ENCODE measurements at places on chromosomes 13 and 19.

- DNase-seq = no peak
These were observed 4.9 kb upstream of the PDE4C start for GRCh38 chr19:18230941-18231734.

DNA sequence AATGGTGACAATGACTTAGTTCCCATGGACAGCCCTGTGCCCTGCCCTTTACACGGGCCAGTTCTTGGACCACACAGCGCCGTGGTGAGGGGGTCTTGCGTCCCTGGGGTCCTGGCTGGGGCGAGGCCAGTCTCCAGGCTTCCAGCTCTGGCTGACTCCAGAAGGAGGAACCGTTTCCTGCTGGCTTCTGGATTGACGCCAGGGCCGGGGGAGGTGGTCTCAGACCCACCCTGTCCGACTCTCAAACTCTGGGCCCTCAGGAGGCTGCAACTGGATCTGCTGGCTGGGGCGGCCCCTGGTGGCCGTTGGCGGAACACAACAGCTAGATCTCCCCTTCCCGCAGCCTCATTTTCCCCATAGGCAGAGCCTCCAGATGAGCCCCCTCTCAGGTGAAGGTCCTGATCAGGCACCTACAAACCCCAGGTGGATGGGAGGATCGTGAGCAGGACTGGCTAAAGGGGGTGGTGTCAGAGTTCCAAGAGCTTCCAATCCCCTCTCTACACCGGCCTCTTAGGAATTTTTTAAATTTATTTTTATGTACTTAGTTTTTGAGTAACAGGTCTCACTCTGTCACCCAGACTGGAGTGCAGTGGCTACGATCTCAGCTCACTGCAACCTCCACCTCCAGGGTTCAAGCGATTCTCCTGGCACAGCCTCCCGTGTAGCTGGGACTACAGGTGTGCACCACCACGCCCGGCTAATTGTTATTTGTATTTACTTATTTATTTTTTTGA is 8.0 kb downstream of the CCDC194 start:
- no peak for DNase-seq

DNA sequence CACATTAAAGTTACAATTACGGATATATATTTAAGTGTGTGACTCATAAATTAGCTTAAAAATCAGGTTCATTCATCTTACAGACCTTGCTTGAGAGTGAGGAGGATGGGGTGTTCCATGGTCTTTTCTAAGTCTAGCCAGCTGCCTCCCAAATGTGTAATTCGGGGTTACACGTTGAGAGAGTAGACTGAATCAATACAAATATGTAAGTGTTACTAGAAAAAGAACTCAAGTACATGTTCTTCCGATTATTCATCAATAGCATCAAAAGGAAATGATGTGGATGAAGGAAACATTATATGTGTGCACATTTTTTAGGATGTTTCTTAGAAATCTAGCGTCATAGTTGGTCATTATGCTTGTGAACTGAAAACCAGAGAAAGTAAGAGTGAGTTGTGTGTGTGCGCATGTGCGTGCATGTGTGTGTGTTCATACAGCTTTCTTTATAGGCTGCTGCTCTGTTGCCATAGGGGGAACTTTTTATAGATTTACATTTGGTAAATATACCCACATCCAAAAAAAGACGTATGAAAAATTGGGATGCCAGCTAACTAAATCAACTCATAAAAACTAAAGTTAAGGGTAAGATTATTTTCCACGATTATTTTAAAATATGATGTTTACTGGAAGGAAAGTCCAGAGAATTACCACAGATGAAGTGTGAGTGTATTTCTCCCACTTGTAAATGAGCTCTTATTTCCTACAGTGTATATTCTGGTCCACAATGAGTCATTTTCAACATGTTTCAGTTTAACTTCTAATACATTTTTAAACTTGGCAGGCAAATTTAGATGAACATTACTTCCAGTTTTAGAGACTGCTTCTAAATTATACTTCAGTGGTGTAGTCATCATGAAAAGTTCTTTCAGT is 82.4 kb downstream of the PIBF1 start:
- DNase-seq = no peak

DNA sequence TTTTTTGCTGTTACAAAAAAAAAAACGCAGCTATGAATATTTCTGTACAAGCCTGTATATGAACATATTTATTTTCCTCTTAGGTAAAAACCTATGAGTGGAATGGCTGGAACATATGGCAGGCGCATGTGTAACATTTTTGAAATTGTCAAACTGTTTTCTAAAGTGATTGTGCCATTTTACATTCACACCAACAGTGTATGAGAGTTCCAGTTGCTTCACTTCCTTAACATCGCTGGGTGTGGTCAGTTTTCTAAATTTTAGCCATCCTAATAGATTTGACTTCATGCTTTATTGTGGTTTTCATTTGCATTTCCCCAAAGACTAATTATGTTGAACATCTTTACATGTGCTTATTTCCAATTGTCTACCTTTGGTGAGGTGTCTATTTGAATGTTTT is 306.8 kb downstream of the KCNRG start:
- DNase-seq = no peak

DNA sequence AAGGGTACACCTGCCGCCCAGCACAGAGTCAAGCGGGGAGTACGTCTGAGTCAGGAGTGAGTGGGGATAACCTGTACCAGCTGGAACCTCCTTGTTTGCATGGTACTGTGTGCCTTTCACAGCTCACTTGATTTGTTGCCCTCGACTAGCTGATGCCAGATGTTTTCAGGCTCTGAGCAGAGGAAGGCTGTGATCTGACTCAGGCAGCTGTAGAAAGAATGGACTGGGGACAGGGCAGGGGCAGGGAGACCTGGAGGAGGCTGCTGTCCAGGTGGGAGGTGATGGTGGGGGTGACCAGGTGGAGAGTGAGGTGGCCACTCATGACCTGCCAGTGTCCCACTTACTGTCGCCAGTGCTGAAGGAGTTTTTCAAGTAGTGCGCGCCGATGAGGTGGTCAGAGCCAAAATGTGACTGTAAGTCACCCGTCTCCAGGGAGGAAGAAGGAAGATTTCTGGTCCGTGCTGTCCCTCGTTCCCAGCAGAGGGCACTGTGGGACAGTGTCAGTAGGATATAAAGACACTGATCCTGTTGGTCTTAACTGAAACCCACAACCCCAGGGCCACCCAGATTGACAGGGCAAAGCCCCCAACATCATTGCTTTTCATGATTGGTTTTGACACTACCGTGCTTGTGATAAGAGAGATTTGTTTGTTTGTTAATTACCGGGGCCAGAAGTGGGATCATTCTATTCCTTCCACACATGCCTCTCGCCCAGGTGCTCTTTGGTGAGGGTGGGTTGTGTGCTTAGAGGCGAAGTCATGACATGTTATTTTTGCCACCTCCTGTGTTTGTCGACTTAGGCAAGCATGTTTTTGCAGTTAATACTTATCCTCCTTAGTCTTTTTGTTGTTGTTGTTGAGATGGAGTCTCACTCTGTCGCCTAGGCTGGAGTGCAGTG is 128.4 kb downstream of the DPF1 start:
- peak; percentile 6 for DNase-seq

- DNase-seq = no peak
These were observed 219.9 kb downstream of the SPRY2 start for GRCh38 chr13:80121038-80121437.

- no peak for DNase-seq
These were observed 1.4 kb downstream of the ZNF324 start for GRCh38 chr19:58468216-58468839.

DNA sequence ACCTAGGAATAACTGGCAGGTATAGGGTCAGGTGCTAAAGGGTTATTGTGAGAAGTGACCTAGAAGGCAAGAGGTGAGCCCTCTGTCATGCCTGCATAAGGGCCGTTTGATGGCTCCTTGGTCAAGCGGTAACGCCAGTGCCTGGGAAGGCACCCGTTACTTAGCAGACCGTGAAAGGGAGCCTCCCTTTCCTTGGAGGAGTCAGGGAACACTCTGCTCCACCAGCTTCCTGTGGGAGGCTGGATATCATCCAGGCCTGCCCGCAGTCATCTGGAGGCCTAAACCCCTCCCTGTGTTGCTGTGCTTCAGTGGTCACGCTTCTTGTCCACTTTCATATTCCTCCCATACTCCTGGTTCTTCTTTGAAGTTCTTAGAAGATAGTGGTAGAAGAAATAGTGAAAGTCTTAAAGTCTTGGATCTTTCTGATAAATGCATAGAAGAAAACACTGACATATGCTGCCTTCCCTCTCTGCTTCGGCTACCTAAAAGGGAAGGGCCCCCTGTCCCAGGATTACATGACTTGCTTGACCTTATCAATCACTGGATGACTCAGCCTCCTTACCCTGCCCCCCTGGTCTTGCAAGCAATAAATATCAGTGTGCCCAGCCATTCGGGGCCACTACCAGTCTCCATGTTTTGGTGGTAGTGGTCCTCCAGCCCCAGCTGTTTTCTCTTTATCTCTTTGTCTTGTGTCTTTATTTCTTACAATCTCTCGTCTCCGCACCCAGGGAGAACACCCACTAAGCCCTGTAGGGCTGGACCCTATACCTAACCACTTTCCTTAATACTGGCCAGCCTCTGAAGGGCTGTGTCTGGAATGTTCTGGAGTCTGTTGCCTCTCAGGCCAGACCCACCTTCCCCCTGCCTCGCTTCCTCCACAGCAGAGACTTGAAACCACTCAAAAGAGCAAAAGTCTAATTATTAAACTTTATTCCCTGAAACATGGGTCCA is 16.1 kb upstream of the ABCC4 start:
- no peak for DNase-seq

- DNase-seq = no peak
These were observed 87.4 kb upstream of the ARHGEF7 start for GRCh38 chr13:111027458-111028439.

DNA sequence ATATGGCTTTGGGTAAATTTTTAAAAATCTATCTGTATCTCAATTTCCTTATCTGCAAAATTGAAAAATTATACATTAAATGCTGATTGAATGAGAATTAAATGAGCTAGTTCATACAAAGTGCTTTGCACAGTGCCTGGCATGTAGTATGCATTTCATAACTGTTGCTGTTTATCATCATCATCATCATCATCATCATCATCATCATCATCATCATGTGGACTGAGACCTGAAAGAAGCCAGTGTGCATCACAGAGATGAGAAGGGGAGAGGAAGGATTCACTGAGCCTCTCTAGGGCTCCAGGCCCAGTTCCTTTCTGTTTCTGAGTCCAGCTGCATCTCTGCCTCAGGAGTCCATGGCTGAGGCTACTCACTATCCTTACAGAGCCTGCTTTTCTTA is 6.9 kb upstream of the ZC3H13 start:
- DNase-seq = no peak

DNA sequence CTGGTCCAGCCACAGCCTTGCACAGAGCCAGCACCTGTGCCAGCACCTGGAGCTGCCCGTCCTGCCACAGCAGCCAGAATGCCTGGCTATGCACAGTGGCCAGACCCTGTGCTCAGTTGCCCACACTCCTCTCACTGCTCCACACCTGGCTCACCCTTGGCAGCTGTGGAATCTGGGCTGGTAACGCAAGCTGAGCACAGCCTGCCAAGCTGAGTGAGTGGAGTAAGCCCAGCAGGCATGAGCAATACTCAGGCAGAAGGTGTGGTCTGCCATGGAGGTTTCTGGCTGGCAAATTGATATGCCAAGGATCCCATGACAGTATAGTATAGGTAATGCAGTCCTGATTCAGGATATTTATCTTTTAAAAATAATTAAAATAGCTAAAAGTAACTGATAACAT is 122.2 kb downstream of the PCDH9 start:
- no peak for DNase-seq

GRCh38 chr13:113114511-113115362 is 7.9 kb upstream of the F10 start:
- DNase-seq = no peak

- DNase-seq = no peak
These were observed 418.0 kb downstream of the NDFIP2 start for GRCh38 chr13:79898996-79899395.

- no peak for DNase-seq
These were observed 8.2 kb downstream of the REX1BD start for GRCh38 chr19:18596752-18597157.

GRCh38 chr19:6686628-6686975 is 16.6 kb upstream of the TNFSF14 start:
- DNase-seq = no peak

Data from stimulated activated CD8-positive, alpha-beta memory T cell treated with anti-CD3 and anti-CD28 coated beads, Interleukin-15, amount 100 ng/mL, for 4 hours (primary cell).